ENCODE measurements at places on chromosomes 3 and 15. TPM values are rescaled to one million over a fixed set of nuclear protein-coding genes. Genes with fewer than 3 reads are reported as not detected.

The AP3B2 gene
- total RNA-seq = 22.0 TPM

The SYNPR gene
- 17.6 TPM for total RNA-seq

The MYZAP gene
- total RNA-seq = not detected

The SNX33 gene
- 3.4 TPM for total RNA-seq

The GMNC gene
- 1.9 TPM for total RNA-seq

The NT5DC2 gene
- total RNA-seq = 147 TPM

GRCh38 chr3:112354642-112355306 lies 21.8 kb downstream of the CD200 start:
- no peak overlapping the region for H3K27ac ChIP-seq
- H3K36me3 ChIP-seq = no peaks in the 10 kb centered on the region
- peaks cover 10% of the 10 kb centered on the region for H3K4me1 ChIP-seq
- no peak overlapping the region for H3K4me3 ChIP-seq

- no peaks in the 10 kb centered on the region for H3K36me3 ChIP-seq
- H3K27me3 ChIP-seq = no peaks in the 10 kb centered on the region
- H3K27ac ChIP-seq = peak overlapping the region; percentile 93
- H3K4me3 ChIP-seq = peak overlapping the region; percentile 100
- peaks cover 13% of the 10 kb centered on the region for H3K4me1 ChIP-seq
- DNase-seq = no peak
Observed at GRCh38 chr15:49154799-49155109, 645 bp downstream of the COPS2 start.

DNA sequence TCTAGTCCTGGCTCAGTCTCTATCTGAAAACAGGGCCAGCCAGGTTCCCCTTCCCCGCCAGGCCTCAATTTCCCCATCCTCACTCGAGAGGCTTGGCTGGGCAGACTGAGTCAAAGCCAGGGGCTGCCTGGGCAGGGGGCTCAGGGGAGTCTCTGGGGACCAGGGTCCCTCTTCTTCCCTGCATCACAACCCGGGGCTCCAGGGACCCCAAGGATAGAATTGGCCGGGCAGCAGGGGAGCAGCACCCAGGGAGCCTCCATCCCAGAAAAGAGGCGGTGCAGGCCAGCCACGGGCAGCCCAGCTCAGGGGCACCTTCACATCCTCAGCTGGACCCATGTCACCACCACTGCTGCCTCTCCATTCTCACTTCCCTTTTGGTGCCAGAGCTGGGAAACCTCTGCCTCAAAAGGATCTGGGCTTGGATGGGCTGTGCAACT lies 13.3 kb upstream of the PLXND1 start:
- H3K36me3 ChIP-seq = no peaks in the 10 kb centered on the region
- no peak overlapping the region for H3K4me3 ChIP-seq
- no peak overlapping the region for H3K27ac ChIP-seq
- DNase-seq = no peak

DNA sequence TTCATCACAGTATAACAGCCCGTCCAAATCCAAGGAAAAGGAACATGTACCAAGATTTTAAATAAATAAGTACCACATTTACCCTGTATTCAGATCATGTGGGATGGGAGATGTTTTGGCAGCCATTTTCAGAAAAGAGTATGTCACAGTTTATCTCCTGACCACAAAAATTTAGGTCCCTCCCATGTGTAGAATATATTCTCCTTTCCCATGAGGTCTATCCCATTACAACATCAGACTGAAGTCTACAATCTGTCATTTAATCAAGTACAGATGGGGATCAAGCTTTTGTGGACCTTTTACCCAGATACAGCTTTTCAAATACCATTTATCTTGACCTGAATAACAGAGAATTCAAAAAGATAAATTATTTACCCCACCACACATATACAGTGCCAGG lies 444.5 kb downstream of the PLOD2 start:
- DNase-seq = no peak
- no peak overlapping the region for H3K27ac ChIP-seq
- peaks cover 4% of the 10 kb centered on the region for H3K4me1 ChIP-seq
- no peaks in the 10 kb centered on the region for H3K27me3 ChIP-seq

- H3K27ac ChIP-seq = peak overlapping the region; percentile 10
- H3K36me3 ChIP-seq = no peaks in the 10 kb centered on the region
- H3K27me3 ChIP-seq = no peaks in the 10 kb centered on the region
- H3K4me3 ChIP-seq = no peak overlapping the region
- H3K4me1 ChIP-seq = peaks cover 18% of the 10 kb centered on the region
- peak; percentile 60 for DNase-seq
Observed at GRCh38 chr3:102163039-102163817, 271.6 kb upstream of the ZPLD1 start.

DNA sequence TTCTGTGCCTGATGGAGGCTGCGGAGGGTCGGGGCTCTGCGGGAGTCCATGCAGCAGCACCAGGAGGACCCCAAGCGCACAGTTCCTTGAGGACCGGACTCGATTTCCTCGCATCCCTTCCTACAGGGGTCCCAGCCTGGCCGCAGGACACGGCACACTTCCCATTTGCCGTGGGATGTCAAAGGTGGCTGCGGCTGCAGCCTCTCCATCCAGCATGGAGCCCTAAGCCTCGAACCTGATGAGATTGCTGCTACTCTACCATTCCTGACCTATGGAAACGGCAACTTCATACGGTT lies 40.6 kb downstream of the RGMA start:
- H3K36me3 ChIP-seq = no peaks in the 10 kb centered on the region
- no peak for DNase-seq
- no peak overlapping the region for H3K4me3 ChIP-seq
- no peak overlapping the region for H3K27ac ChIP-seq
- H3K27me3 ChIP-seq = no peaks in the 10 kb centered on the region

GRCh38 chr3:194112120-194113106 lies 23.5 kb upstream of the HES1 start:
- no peaks in the 10 kb centered on the region for H3K27me3 ChIP-seq
- no peaks in the 10 kb centered on the region for H3K36me3 ChIP-seq
- DNase-seq = no peak

DNA sequence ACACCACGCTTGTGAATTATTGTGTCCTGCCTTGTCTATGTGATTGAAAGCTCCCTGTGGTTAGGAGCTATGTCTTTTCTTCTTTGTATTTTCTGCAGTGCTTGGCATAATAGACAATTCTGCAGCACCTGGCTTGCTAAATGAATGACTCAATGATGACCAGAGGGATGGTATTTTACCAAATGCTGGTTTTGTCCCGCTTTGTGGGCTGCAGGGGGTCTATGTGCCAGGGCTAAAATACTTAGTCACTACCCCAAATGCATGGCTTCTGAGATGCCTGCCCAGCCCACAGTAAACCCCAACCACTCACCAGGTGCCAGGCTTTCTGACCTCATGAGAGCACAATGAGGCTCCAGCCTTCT lies 50.9 kb downstream of the BOC start:
- no peak overlapping the region for H3K27ac ChIP-seq
- peaks cover 4% of the 10 kb centered on the region for H3K27me3 ChIP-seq
- DNase-seq = no peak
- H3K4me1 ChIP-seq = no peaks in the 10 kb centered on the region
- no peak overlapping the region for H3K4me3 ChIP-seq
- H3K36me3 ChIP-seq = no peaks in the 10 kb centered on the region

- no peaks in the 10 kb centered on the region for H3K27me3 ChIP-seq
- no peaks in the 10 kb centered on the region for H3K36me3 ChIP-seq
- H3K4me3 ChIP-seq = no peak overlapping the region
- no peak overlapping the region for H3K27ac ChIP-seq
- no peaks in the 10 kb centered on the region for H3K4me1 ChIP-seq
- no peak for DNase-seq
Observed at GRCh38 chr15:28907338-28907960, 21.7 kb downstream of the APBA2 start.

- no peaks in the 10 kb centered on the region for H3K27me3 ChIP-seq
- DNase-seq = peak; percentile 16
- H3K27ac ChIP-seq = no peak overlapping the region
- H3K36me3 ChIP-seq = no peaks in the 10 kb centered on the region
- no peaks in the 10 kb centered on the region for H3K4me1 ChIP-seq
Observed at GRCh38 chr15:101455291-101456025, 34.0 kb downstream of the PCSK6 start.

DNA sequence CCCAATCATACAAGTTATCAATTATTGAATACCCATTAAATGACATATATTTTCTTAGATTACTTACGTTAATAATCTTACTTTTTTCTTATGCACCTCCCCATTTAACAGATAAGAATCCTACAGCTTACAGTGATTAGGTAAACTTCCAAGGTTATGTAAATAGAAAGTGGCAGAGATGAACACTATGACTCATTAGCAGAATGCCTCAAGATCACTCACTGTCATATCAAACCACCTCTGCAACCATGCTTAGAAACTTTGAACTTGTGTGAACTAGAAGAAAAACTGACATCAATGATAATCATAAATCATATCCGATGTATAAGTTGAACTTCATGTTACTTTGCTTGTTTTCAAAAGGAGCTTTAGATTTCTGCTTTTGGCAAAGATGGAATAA lies 911.6 kb upstream of the ARPP21 start:
- H3K4me3 ChIP-seq = no peak overlapping the region
- no peak overlapping the region for H3K27ac ChIP-seq
- no peaks in the 10 kb centered on the region for H3K27me3 ChIP-seq

DNA sequence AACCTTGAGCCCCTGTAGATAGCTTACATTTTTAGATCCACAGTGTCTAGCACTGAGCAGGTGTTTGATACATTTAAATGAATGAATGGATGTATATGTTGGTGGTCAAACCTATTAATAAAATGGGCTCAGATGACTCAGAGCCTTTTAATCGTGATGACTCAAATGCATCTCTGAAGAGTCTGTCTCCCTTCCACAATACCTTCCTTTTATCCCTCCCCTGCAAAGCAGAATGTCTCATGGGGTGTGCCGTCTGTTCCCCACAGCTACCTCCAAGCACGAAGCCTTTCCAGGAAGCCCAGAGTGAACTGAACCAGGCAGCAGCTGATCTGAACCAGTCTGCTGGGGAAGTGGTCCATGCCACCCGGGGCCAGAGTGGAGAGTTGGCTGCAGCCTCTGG lies 303.5 kb upstream of the TPM1 start:
- peaks cover 28% of the 10 kb centered on the region for H3K4me1 ChIP-seq
- no peaks in the 10 kb centered on the region for H3K27me3 ChIP-seq
- DNase-seq = no peak
- no peak overlapping the region for H3K4me3 ChIP-seq
- no peak overlapping the region for H3K27ac ChIP-seq
- no peaks in the 10 kb centered on the region for H3K36me3 ChIP-seq

DNA sequence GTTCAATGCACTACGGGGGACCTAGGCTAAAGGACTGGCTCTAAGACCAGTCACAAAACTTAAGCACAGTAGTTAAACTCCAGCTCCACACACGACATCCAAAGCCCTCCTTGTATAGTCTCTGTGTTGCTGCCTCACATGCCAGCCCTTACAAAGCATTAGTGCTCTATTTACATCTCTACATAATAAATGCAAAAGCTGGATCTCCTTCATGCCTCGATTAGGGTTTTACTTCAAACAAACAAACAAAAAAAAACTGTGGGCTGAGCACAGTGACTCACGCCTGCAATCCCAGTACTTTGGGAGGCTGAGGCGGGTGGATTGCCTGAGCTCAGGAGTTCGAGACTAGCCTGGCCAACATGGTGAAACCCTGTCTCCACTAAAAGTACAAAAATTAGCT lies 9.6 kb downstream of the PGBD4 start:
- no peak overlapping the region for H3K4me3 ChIP-seq
- no peak for DNase-seq
- no peaks in the 10 kb centered on the region for H3K36me3 ChIP-seq
- H3K4me1 ChIP-seq = no peaks in the 10 kb centered on the region
- no peaks in the 10 kb centered on the region for H3K27me3 ChIP-seq
- no peak overlapping the region for H3K27ac ChIP-seq

GRCh38 chr15:49041426-49041825 lies 4.8 kb downstream of the SECISBP2L start:
- no peaks in the 10 kb centered on the region for H3K27me3 ChIP-seq
- H3K4me1 ChIP-seq = peaks cover 23% of the 10 kb centered on the region
- no peak for DNase-seq
- no peaks in the 10 kb centered on the region for H3K36me3 ChIP-seq

- no peak overlapping the region for H3K4me3 ChIP-seq
- peaks cover 37% of the 10 kb centered on the region for H3K36me3 ChIP-seq
- H3K27me3 ChIP-seq = no peaks in the 10 kb centered on the region
- H3K4me1 ChIP-seq = no peaks in the 10 kb centered on the region
- DNase-seq = no peak
- H3K27ac ChIP-seq = no peak overlapping the region
Observed at GRCh38 chr3:126447456-126448106, 28.1 kb downstream of the ZXDC start.

DNA sequence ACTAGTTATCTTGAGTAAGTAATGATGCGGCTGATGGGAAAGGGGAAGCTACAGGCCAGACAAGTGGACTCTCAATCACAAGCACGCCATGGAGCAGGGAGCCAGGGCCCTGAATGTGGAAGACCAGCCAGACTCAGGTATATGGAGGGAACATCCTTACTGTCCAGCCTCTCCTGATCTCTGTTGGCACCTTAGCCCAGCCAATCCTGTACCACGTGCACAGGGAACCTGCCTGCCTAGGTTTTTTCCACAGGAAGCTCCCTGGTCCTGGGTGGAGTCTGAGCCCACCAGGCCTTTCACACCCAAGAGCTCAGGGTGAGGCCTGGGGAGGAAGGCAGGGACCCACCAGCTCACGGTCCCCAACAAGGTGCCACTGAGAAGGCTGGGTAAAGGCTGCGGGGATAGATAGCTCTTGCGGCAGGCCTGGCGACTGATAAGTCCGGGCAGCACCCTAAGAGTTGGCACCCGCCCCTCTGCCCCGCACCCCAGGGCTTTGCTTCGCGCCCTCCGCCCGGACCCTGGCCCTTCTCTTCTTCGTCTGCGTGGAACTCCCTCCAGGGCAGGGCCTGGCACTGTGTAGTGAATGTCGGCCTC lies 933 bp upstream of the APEH start:
- H3K36me3 ChIP-seq = peaks cover 2% of the 10 kb centered on the region
- peak overlapping the region; percentile 69 for H3K4me3 ChIP-seq
- no peaks in the 10 kb centered on the region for H3K27me3 ChIP-seq
- no peaks in the 10 kb centered on the region for H3K4me1 ChIP-seq

GRCh38 chr3:145893331-145893730 lies 267.7 kb downstream of the PLOD2 start:
- no peak overlapping the region for H3K27ac ChIP-seq
- H3K36me3 ChIP-seq = no peaks in the 10 kb centered on the region
- DNase-seq = no peak

- H3K27me3 ChIP-seq = no peaks in the 10 kb centered on the region
- H3K4me3 ChIP-seq = no peak overlapping the region
- no peak for DNase-seq
- H3K36me3 ChIP-seq = no peaks in the 10 kb centered on the region
- no peak overlapping the region for H3K27ac ChIP-seq
Observed at GRCh38 chr3:10353661-10354360, 32.9 kb upstream of the SEC13 start.

DNA sequence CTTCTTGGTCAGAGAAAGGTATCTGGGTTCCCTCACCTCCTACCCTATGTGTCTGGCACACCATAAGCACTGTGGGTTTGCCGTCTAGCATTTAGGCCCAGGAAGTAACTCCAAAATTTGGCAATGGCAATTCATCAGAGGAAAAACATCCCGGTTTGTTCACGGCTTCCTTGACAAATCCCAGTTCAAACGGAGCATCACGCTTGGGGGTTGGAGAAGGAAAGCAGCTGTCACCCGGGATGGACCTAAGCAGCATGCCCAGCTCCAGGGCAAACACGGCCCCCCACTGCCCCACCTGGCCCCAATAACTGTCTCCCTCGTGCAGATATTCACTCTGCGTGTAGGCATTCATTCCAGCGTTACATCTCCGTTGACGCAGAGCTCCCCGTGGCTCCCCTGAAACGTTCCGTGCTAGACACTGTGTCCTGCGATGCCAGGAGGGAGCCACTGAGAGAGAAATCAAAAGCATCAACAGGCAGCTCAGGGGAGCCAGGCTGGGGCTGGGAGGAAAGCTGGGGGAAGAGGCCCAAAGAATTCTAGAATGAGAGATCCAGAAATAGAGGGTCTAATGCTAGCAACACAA lies 41.4 kb downstream of the NTRK3 start:
- peaks cover 9% of the 10 kb centered on the region for H3K27me3 ChIP-seq
- no peak overlapping the region for H3K27ac ChIP-seq
- H3K36me3 ChIP-seq = no peaks in the 10 kb centered on the region
